ENCODE measurements at places on chromosomes 16 and 17.

- DNase-seq, result no peak
Measured at GRCh38 chr17:48486557-48486956, 44.3 kb downstream of the HOXB1 start.

- DNase-seq, result no peak
Measured at GRCh38 chr16:80844395-80844794, 40.0 kb upstream of the CDYL2 start.

DNA sequence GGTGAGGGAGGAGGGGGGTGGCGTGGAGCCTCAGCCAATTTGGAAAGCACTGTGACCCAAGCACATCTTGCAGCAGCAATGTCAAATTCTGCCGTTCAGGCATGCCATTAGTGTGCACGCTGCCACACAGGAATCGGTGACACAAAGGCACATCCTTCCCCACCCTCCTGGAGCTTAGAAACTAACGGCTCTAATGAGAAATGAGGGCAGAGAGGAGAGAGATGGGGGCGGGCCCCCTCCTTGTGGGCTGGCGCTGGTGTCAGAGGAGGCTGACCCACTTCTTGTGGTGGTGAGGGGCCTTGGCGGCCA lies 94.8 kb downstream of the RTN4RL1 start:
- DNase-seq, result no peak

DNA sequence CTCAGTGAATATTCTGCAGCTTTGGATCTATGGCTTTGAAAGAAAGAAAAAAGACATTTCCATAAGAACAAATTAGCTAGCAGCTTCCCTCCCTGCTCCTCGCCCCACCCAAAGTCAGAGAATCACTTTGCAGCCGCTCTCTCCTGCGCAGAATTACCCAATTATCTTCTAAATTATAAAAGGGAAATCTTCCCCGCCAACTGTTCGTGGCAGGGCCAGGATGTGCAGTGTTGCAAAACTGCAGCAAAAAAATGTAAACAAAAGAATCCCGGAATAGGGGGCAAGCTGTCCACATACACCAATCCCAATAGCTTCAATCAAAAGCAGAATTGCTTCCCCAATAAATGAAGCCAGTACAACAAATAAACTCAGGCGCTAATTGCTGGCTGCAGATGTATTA lies 510.6 kb downstream of the RBFOX1 start:
- DNase-seq, result no peak

- no peak for DNase-seq
Measured at GRCh38 chr17:63549289-63549945, 860 bp upstream of the DCAF7 start.

GRCh38 chr17:50414808-50415207 lies 11.2 kb upstream of the ACSF2 start:
- no peak for DNase-seq

GRCh38 chr17:35373984-35374765 lies 754 bp upstream of the SLFN11 start:
- no peak for DNase-seq

Measured in NCI-H1930 (cell line).